Stimulated activated naive CD4-positive, alpha-beta T cell (primary cell): ENCODE measurements at places on chromosomes 12 and 14.

GRCh38 chr14:99148861-99149610 lies 123.0 kb downstream of the BCL11B start:
- no peak for DNase-seq

GRCh38 chr12:19799895-19800602 lies 360.8 kb downstream of the AEBP2 start:
- no peak for DNase-seq

GRCh38 chr12:91990525-91990924 lies 155.1 kb downstream of the BTG1 start:
- no peak for DNase-seq

- no peak for DNase-seq
Observed at GRCh38 chr14:95227279-95227860, 70.0 kb upstream of the DICER1 start.
